ENCODE measurements at places on chromosomes 16 and 17.

- DNase-seq: no peak
- peaks cover 9% of the 10 kb centered on the region for H3K4me1 ChIP-seq
- H3K4me3 ChIP-seq: no peak overlapping the region
- no peak overlapping the region for H3K27ac ChIP-seq
- H3K27me3 ChIP-seq: peaks cover 1% of the 10 kb centered on the region
Measured at GRCh38 chr16:77060614-77061013, 130.4 kb upstream of the MON1B start.

GRCh38 chr17:1963250-1963649 lies 61.9 kb downstream of the RTN4RL1 start:
- DNase-seq: no peak
- H3K4me3 ChIP-seq: no peak overlapping the region
- H3K36me3 ChIP-seq: no peaks in the 10 kb centered on the region
- H3K27ac ChIP-seq: no peak overlapping the region
- H3K4me1 ChIP-seq: no peaks in the 10 kb centered on the region

DNA sequence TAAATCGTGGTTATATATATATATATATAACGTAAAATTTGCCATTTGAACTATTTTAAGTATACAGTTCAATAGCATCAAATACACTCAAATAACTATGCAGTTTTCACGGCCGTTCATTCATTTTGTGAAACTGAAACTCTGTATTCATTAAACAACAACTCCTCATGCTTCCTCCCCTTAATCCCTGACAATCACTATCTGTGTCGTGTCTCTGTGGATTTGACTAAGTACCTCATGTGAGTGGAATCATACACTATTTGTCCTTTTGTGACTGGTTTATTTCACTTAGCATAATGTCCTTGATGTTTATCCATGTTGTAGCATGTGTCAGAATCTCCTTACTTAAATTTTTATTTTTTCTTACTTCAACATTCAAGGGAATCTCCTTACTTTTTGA lies 2.8 kb downstream of the CCL23 start:
- peaks cover 4% of the 10 kb centered on the region for H3K27me3 ChIP-seq
- no peak for DNase-seq
- peaks cover 3% of the 10 kb centered on the region for H3K36me3 ChIP-seq
- no peak overlapping the region for H3K4me3 ChIP-seq

GRCh38 chr17:35790841-35791240 lies 4.6 kb downstream of the MMP28 start:
- no peak for DNase-seq
- peaks cover 25% of the 10 kb centered on the region for H3K27me3 ChIP-seq
- H3K4me3 ChIP-seq: no peak overlapping the region
- no peaks in the 10 kb centered on the region for H3K36me3 ChIP-seq

DNA sequence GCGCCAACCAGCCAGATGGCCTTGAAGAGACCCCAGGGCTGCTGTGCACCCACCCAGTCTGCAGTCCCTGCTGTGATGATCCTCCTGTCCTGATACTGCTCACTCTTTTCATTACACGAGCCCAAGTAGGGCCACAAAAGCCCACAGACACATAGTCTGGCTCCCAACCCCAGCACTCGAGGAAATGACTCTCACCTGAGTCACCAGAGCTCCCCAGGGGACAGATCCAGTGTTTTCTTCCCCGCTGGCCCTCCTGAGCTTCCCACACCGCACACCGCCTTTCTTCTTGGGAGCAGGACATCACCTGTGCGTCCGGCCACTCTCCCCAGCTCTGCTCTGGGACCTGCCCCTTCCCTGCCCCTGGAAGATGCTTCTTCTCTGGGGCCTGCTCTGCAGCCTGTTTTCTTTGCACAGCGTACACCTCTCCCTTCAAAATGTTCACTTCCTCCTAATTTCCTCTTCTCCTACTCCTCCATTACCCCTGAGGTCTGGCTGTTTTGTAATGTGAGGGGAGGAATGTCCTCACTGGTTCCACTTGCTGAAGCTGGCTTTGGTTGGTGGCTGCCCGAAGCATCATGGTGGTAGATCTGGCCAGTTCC lies 2.0 kb upstream of the SCN4A start:
- H3K27ac ChIP-seq: no peak overlapping the region
- H3K36me3 ChIP-seq: no peaks in the 10 kb centered on the region
- no peak for DNase-seq

DNA sequence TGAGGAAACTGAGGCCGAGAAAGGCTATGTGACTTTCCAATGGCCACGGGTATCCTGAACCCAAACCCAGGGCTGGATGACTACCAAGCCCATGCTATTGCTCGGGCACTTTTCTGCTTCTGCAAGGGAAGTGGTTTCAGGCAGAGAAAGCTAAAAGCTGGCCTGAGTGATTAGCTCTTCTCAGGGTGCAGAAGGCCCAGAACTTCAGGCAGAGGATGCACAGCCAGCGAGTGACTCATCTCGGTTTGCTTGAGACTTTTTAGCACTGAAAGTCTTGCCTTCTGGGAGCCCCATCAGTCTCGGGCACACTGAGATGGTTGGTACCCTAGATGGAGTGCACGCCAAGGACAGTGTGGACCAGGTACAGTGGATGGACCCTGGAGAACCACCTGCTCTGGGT lies 129.5 kb upstream of the SDK2 start:
- H3K27me3 ChIP-seq: peaks cover 15% of the 10 kb centered on the region
- no peak for DNase-seq
- no peaks in the 10 kb centered on the region for H3K36me3 ChIP-seq
- H3K4me3 ChIP-seq: no peak overlapping the region
- no peak overlapping the region for H3K27ac ChIP-seq

DNA sequence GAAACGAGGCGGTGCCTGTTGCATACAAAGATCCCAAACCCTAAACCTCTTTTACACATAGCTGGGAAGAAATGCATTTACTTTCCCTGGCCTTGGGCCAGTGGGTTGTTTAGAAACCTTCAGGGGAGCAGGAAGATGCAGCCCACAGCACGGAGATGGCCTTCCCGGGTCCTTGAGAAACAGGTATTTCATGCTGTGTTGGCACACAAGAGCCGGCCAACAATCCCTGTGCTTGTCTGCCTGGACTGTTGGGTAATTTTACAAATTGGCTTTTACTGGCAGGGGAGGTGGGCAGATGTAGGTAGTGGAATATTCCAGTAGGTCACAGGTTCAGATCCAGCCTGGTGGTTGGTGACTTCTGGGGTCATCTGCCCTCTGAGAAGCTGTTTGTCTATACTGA lies 148.0 kb downstream of the FOXL1 start:
- no peaks in the 10 kb centered on the region for H3K4me1 ChIP-seq
- H3K27me3 ChIP-seq: peaks cover 10% of the 10 kb centered on the region

DNA sequence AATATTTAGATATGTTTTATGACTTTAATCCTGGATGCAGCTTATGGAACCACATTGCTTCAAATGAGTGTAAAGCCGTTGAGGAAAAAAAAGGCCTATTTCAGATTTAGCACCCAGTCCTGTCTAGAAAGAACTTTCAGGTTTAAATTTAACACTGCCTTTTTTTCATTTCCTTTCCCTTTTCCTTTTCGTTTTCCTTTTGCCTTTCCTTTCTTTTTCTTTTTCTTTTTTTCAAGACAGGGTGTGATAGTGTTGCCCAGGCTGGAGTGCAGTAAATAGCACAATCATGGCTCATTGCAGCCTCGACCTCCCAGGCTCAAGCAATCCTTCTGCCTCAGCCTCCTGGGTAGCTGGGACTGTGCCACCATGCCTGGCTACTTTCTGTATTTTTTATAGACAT lies 15.9 kb downstream of the LUC7L3 start:
- H3K27me3 ChIP-seq: no peaks in the 10 kb centered on the region
- DNase-seq: no peak
- H3K27ac ChIP-seq: peak overlapping the region; percentile 26
- peaks cover 16% of the 10 kb centered on the region for H3K36me3 ChIP-seq

- H3K36me3 ChIP-seq: no peaks in the 10 kb centered on the region
- no peak for DNase-seq
- H3K4me3 ChIP-seq: no peak overlapping the region
- no peaks in the 10 kb centered on the region for H3K27me3 ChIP-seq
Measured at GRCh38 chr17:353838-354234, 1.2 kb upstream of the RPH3AL start.

DNA sequence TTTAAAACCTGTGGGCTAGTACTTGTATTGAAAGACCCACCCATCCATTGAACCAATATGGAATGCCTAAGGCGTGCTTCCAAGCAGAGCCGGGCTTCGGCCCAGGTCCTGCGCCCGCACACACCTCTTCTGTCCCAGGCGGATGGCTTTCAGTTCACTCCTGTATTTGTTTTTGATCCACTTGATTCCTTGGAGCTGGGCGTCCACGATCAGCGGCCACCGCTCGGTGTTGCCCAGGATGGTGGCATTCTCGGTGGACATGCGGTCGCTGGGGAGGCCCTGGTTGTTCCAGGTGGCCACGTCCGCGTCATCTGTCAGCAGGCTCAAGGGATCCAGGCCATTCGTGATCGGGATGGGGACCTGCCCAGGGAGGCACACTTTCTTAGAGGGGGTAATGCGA lies 75.9 kb downstream of the PGS1 start:
- H3K36me3 ChIP-seq: no peaks in the 10 kb centered on the region
- H3K4me3 ChIP-seq: no peak overlapping the region
- no peak overlapping the region for H3K27ac ChIP-seq
- H3K4me1 ChIP-seq: peaks cover 6% of the 10 kb centered on the region
- H3K27me3 ChIP-seq: no peaks in the 10 kb centered on the region

- no peak for DNase-seq
- H3K4me3 ChIP-seq: no peak overlapping the region
- peaks cover 5% of the 10 kb centered on the region for H3K27me3 ChIP-seq
- no peaks in the 10 kb centered on the region for H3K36me3 ChIP-seq
- no peaks in the 10 kb centered on the region for H3K4me1 ChIP-seq
- no peak overlapping the region for H3K27ac ChIP-seq
Measured at GRCh38 chr17:62855156-62855555, 47.0 kb upstream of the MARCHF10 start.

- H3K4me1 ChIP-seq: no peaks in the 10 kb centered on the region
- H3K27ac ChIP-seq: no peak overlapping the region
- no peak for DNase-seq
- no peaks in the 10 kb centered on the region for H3K36me3 ChIP-seq
- peaks cover 7% of the 10 kb centered on the region for H3K27me3 ChIP-seq
- H3K4me3 ChIP-seq: no peak overlapping the region
Measured at GRCh38 chr17:81317530-81317821, 22.4 kb upstream of the SLC38A10 start.
